ENCODE measurements at places on chromosomes 6 and 20. TPM values are rescaled to one million over a fixed set of nuclear protein-coding genes. Genes with fewer than 3 reads are reported as not detected.
A peak's percentile ranks its signal among the peaks of the same experiment; 100 is the strongest.

The RSPH4A gene
- total RNA-seq, result 4.4 TPM

The TREM1 gene
- total RNA-seq, result 0.54 TPM

The OR2H1 gene
- not detected for total RNA-seq

DNA sequence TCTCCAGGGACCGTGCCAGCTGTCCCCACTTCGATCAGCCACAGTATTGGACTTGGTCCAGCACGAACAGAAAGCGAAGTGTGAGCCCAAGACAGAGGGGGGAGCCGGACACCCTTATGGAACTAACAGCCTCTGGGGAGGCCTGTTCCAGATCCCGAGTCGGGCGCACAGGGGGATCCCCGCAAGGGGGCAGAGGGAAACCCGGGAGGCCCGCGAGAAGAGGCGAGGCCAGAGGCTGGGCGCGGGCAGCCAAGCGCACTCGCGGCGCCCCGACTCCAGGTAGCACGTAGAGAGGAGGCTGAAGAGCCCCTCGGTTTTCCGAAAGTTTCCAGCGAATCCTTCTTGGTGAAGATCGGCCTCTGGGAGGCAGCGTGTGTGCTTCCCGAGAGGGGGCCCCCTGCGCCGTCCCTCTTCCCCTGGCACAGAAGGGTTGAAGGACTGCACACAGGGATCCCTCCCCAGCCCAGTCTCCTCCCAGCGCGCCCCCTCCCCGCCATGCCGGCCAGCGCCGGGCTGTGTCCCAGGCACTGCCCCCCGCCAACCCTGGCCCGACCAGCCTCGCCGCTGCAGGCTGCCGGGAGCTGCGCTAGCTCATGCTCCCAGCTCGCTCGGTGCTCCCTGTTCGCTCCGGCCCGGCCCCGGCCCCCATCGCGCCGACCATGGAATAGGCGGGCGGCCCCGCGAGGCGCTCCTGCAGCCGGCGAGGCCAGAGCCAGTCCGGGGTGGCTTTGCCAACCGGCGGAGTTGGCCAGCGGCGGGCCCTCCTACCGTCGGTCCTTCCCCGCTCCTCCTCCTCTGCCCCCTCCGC lies 577 bp upstream of the SLC24A3 start:
- peak; percentile 13 for DNase-seq

DNA sequence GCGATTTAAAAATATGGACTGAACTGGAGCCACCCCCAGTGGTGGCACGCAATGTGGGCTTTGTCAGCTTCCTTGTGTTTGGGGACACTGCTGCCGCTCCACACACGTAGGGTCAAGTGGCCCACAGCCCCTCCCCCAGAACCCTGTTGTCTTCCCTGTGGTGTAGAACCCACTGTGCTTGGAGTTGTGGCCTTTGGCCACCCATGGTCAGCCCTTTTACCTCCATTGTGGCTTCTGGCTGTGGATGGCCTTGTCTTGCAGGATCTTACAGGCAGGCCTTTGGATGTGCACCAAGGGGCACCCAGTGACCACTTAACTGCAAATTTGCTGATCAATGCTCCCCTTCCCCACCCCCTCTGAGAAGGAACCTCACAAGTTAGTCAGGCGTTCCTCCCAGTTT lies 2.0 kb upstream of the LEMD2 start:
- no peak for DNase-seq

GRCh38 chr6:137876547-137876946 lies 9.5 kb downstream of the TNFAIP3 start:
- no peak for DNase-seq

DNA sequence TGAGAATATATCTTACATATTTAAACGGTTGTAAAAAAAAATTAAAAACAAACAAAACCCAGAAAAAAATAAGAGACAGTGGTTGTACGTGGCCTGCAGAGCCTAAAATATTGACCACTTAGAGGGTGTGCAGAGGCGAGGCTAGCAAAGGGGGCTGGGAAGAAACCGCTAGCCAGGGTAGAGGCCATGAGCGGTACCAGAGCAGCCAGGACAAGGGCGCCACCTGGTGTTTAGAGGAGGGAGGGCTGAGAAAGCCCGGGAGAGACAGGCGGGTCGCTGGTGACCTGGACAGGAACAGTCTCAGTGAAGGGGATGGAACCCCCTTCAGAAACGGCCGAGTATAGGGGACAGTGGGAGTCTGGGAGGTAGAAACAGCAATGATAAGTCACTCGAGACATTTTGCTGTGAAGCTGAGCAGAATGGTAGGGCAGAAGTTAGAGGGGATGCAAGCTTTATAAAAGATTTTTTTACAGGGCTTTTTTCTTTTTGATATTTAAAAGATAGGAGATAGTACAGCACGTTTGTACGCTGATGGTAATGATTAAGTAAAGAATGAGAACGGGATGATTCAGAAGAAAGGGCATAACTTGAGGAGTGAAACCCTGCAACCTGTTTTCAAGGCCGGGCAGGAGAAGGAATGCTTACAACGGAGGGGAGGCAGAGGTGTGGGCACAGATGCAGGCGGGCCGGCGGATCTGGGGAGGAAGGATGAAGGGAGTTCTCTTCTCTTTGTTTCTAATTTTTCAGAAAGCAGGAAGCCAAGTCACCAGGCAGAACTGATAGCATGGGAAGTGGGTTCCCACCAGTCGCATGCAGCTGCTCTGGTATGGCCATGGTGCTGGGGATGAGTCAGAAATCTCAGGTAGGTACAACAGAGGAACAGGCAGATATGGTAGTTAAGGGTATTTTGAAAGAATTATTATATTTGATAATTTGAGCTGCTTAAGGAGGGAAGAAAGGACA lies 76.2 kb downstream of the FAM229B start:
- DNase-seq, result peak; percentile 60
